ENCODE measurements at places on chromosomes 2 and 18.

- DNase-seq, result no peak
Measured at GRCh38 chr2:115163572-115163971, 721.1 kb downstream of the DPP10 start.

- DNase-seq, result no peak
Measured at GRCh38 chr2:160970052-160970965, 189.9 kb upstream of the TANK start.

GRCh38 chr18:70044632-70045031 is 97.0 kb upstream of the CD226 start:
- no peak for DNase-seq

DNA sequence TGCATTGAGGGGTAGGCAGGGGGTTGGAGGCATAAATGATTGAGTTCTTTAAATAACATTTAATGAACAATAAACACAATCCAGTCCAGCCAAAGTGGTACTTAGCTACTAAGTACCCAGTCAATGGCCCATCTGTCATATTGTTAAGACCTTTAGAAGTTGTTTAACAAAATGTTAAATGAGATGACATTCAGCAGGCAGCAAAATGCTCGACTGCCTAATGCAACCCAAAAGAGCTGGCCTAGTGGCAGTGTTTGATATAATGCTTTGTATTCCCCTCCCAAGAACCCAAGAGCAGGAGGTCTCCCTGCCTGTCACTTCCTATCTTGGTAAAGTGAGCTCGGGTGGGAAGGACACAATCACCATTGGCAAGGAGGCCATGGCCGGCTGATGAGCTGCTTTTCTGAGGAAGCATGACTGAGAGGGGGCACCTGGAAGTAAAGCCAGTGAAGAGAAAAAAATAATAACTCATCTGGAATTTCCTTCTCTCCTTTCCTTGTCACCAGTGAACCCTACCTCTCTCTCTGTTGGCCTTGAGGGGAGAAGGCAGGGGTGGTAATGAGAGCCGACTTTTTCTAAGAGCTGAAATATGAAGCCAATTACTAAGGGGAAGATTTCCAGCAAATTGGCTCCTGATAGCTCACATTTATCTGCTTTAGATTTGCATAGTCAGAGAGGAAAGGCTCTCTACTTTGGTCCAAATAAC is 140.6 kb downstream of the C1D start:
- DNase-seq, result no peak

DNA sequence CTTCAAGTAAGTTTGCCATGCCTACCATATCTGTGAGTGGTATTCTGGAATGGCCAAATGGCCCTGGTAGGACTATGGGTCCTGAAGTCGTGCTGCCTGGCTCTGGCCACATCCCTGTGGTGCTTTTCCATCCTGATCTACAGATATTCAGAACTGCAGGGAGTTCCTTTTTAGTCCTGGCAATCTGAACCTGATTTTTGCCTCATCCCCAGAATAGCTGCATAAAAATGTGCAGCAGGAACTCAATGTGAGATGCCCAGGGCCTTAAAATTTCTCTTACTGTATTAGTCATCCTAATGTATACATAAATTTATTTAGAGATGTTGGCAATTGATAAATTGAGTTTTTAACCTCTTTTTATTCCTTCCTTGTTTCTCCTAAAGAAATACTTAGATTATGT is 5.3 kb downstream of the SERPINB13 start:
- no peak for DNase-seq

DNA sequence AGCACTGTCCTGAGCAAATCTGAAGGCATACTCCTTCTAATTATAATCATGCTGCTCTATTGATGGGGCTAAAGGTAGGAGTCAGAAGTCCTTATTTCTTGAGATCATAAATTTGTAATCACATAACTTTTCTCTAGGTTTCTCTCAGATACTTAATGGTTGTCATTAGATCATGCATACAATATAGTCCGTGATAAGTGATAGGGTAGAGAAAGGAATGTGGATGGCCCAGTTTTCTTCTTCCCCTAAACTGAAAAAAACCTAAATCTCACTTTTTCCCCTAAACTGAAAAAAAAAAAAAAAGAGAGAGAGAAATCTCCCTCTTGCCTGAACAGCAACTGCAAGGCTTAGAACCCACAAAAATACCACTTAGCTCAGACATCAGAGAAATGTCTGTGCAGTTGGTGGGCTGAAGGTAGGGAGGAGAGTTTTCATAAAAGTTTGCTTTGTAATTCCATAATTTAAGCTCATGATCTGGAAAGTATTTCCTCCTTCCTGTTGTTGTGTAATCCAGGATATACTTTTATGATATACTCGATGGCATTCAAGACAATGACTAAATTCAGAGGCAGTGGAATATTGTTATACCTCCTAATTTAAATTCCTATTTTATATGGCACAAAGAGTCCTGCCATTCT is 79.3 kb upstream of the ITPRID2 start:
- no peak for DNase-seq

DNA sequence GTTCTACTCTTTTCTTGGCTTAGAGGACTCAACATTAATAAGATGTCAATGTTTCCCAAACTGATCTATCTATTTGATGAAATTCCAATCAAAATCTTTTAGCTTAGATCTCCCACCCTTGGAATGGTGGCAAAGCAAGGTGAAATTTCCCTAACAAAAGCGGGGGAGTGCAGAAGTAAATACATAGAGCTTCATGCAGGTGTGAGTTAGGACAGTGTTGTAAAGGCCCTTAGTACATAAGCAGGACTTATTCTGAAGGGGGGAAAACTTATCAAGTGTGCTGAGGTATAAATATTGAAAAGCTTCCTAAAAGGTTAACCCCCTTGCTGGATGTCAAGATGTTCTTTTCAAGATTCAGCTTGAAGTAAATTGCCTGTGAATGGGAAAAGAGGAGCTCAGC is 608.6 kb upstream of the CELF4 start:
- no peak for DNase-seq

GRCh38 chr2:12560618-12561017 is 156.1 kb upstream of the TRIB2 start:
- no peak for DNase-seq

- DNase-seq, result no peak
Measured at GRCh38 chr2:200306931-200307723, 634 bp downstream of the SPATS2L start.

Data from GF-D8 (cell line).